OCI-M1 (cell line): ENCODE measurements at places on chromosomes 12 and 14.

- no peak for DNase-seq
Observed at GRCh38 chr12:64187794-64188193, 34.3 kb downstream of the KICS2 start.

DNA sequence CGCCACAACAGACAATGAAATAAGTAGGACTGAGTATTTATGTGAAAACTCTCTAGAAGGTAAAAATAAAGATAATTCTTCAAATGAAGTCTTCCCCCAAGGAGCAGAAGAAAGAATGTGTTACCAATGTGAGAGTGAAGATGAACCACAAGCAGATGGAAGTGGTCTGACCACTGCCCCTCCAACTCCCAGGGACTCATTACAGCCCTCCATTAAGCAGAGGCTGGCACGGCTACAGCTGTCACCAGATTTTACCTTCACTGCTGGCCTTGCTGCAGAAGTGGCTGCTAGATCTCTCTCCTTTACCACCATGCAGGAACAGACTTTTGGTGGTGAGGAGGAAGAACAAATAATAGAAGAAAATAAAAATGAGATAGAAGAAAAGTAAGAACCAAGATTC, 82.7 kb downstream of the VEZT start:
- no peak for DNase-seq

GRCh38 chr14:69539631-69540410, 34.9 kb downstream of the CCDC177 start:
- DNase-seq, result no peak

GRCh38 chr14:94886931-94887330, 117.0 kb upstream of the GSC start:
- DNase-seq, result no peak

- peak; percentile 50 for DNase-seq
Observed at GRCh38 chr12:68393417-68393816, 61.3 kb upstream of the MDM1 start.

DNA sequence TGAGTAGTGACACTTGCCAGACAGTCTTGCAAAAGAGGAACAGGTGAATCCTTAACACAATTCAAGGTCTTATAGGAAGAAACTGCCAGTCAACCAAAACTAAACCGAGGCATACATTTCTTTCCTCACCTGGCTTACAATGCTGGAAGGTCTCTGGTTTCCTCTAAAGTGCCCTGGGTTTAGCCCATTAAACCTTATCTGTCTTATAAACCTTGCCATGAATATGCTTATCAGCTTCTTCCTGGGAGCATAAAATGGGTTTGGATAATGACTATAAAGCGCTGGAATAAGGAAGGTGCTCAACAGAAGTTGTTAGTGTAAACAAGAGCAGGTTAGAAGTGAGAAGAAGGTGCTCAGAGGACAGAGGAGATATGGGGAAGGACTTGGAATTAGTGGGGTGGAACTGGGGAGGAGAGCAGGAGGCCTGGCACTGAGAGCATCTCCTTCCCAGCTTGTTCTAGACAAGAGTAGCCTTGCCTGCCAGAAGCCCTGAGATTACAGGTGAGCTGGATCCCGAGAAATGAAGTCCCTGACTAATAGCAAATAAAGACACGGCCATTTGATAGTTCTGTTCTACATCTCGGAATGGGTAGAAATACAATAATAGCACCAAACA, 14.1 kb upstream of the GPRC5A start:
- DNase-seq, result no peak

DNA sequence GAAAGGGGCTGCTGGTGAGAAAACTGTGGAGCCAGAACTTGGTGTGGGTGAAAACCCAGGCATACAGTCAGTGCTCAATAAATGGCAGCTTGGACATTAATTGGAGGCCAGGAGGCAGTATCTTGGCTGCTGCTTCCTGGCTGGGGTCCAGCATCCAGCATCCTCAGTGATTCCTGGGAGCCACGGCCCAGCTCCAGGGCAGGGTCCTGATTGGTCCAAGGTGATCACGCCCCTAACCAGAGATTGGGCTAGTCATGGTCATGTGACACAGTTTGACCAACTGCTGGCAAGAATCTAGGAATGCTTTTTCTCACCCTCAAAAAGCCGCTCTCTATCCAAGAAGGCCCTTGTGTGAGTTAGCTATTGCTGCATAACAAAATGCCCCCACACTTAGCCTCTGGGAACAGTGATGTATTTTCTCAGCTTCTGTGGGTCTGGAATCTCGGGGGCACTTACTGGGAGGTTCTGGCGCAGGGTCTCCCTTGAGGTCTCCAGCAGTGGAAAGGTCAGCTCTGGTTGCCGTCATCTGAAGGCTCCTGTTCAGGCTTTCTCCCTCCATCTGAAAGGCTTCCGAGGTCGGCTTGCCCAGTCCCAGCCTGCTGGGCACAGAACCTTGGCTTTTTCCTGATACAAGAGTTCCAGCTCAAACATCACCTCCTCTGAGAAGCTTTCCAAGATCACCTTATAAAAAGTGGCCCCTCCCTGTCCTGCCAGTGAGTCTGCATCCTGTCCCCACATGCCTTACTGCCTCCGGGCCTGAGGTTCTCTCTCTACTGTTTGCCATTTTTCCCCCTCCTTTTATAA, 119.2 kb upstream of the NCOR2 start:
- DNase-seq, result no peak

DNA sequence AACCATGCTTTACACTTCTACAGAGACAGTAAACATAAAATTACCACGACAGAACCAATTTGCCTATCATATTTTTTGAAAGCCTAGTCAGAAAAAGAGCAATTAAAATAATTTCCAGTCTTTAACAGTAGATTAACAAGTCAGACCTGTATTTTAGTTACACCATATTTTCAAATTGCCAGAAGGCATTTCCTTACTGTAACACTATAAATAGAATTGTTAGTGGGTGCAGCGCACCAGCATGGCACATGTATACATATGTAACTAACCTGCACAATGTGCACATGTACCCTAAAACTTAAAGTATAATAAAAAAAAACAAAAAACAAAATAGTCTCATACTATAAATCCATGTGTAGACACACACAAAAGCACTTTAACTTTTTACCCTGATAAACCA, 16.0 kb downstream of the SOS2 start:
- no peak for DNase-seq

DNA sequence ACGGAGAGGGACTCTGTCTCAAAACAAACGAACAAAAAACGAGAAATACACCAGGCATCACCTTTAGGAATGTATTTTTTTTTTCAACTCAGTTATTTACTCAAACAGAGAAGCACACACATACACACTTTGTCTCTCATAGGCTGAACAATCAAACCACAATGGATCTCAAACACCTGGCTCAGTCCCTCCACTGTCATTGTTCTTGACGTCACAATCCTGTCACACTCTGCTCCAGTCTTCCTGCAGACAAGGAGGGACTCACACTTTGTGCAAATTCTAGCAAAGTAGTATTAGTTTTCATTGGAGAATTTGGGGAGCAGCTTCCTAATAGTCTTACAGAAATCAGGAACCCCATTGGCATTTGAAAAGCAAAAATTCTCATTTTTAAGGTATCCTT, 727.8 kb downstream of the BCL11B start:
- no peak for DNase-seq

GRCh38 chr12:26195641-26196420, 458 bp downstream of the SSPN start:
- peak; percentile 28 for DNase-seq

DNA sequence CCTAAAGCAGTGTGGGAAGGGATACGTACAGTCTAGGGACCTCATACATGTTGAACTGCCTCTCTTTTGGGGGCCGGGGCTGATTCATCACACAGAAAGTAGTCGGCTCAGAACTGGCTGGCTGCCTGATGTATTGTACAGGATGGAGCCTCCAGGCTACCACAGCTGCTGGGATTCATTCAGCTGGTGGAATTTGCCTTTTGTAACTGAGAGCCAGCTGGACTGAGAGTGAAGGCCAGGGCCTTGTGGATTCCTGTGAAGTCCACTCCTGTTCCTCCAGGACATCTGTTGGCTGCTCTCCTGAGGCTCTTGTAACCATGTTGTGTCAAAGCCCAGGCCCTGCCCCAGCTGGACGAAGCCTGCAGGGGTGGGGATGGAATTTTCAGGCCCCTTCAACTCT, 116.3 kb upstream of the PRICKLE1 start:
- DNase-seq, result no peak

DNA sequence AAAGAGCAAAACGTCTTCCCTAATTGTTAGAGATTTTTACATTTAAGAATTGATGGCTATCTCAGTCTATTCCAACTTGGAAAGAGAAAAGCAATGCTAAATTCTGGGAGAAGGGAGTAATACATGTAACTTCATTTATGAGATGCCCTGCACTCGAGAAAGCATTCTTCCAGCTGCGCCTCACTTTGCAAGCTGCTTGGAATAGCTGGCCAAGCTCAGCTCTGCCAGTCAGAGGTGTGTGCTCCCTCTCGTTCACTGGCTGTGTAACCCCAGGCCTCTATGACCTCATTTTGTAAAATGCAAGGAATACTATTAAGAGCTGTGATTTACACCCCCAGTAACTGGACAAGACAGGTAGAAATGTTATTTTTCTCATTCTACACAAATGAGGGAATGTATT, 79.1 kb downstream of the OTX2 start:
- no peak for DNase-seq

DNA sequence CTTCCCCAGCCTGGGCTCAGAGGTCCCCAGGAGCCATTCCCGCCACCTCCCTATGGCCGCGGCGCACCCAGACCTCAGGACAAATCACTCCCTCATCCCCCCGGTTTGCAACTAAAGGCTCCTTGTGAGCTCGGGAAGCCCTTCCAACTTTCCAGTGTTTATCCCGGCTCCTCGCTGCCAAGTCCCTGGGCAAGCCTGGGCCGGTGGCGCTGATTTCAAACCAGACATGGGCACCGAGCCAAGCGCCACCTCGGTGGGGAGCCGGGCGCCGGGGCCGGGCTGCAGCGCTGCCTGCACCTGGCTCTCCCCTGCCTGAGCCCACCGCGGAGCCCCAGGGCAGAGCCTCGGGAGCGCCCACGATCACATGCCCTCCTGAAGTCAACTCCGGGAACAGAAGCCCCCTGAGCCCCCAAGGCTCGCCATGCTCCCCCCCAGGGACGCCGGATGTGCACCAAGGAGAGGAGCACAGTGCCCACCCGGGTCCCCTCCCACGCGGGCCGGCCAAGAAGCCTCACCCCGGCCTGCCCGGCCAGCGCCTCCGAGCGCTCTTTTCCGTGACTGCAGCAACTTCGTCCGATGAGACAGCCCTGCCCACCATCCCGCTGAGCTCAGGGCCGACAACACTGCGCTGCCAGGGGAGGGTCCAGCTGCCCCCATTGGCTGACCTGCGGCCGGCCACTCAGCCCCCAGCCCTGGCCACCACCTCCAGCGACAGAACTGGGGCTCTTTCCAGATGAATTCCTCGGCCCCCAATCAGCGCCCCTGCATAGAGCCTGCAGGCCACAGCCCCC, 50.0 kb downstream of the NCOR2 start:
- DNase-seq, result no peak

- DNase-seq, result no peak
Observed at GRCh38 chr12:98808243-98808875, 163.3 kb downstream of the APAF1 start.

DNA sequence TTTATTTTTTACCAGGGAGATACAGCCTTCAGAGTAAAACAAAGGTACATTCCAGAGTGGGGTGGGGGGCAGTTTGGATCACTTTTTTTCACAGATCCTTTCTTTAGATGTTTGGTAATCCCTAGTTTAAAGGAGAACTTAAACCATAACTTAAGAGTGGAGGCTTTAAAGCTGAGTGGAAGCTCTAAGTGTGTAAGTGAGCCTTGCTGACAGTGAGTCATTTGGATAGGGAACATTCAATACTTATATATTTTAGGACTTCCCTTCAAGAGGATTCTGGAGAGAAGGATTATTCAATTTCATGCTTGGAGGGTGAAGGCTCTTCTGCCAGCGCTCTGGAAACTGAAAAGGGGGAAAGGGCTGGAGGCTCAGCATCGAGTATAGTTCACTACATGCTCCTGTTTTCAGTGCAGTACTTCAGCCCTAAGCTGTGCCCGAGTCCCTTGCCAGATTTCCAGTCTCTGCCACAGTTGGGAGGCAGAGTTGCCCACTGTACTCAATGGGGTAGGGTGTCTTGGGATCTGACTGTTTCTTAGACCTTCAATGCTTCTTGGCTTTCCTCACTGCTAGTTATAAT, 8.4 kb downstream of the PRKAG1 start:
- no peak for DNase-seq

DNA sequence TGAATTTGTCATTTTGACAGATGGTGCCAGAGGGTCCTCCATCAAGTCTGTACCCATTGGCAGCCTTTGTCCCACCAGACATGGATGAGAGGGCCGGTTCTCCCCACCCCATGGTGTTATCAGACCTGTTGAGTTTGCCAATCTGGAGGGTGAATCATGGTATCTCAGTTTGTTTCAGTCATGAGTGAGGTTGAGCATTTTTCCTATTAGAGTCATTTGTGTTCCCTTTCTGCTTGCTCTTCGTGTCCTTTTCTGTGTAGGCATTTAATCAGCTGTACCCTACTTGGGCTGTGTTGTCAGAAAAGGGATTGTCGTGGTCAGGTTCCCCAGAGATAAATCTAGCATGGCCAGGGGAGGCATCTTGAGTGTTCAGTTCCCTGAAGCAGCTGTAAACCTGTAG, 30.5 kb downstream of the SLC24A4 start:
- DNase-seq, result no peak

- DNase-seq, result no peak
Observed at GRCh38 chr14:34682787-34683321, 31.5 kb downstream of the CFL2 start.
